ENCODE measurements at places on chromosomes 4 and X.

GRCh38 chrX:29634516-29634915 lies 580.8 kb upstream of the MAGEB2 start:
- DNase-seq = no peak

GRCh38 chr4:64584981-64585557 lies 175.8 kb upstream of the TECRL start:
- no peak for DNase-seq

DNA sequence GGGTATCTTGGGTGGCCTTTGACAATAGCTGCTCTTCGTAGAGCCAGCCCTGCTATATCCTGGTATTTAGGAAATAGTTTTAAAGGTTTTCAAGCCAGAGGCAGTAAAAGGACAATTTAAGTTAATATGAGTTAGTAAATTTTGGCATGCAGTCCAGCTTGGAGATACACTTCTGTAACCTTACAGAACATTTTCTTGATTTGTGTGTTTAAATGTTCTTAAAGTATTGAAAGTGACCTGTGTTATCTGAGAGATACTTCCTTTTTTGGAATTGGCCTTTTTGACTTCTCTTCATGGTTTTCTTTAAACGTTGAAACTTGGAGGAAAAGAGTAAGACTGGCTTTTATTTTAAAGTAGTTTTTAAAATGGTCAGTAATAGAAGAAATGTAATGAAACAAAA lies 25.5 kb downstream of the PDLIM5 start:
- DNase-seq = no peak

- no peak for DNase-seq
Observed at GRCh38 chr4:75907966-75908365, 5.7 kb upstream of the PPEF2 start.

- DNase-seq = no peak
Observed at GRCh38 chrX:119981286-119982070, 37.9 kb upstream of the NKAP start.

- DNase-seq = no peak
Observed at GRCh38 chr4:116064331-116064730, 950.9 kb upstream of the NDST4 start.

DNA sequence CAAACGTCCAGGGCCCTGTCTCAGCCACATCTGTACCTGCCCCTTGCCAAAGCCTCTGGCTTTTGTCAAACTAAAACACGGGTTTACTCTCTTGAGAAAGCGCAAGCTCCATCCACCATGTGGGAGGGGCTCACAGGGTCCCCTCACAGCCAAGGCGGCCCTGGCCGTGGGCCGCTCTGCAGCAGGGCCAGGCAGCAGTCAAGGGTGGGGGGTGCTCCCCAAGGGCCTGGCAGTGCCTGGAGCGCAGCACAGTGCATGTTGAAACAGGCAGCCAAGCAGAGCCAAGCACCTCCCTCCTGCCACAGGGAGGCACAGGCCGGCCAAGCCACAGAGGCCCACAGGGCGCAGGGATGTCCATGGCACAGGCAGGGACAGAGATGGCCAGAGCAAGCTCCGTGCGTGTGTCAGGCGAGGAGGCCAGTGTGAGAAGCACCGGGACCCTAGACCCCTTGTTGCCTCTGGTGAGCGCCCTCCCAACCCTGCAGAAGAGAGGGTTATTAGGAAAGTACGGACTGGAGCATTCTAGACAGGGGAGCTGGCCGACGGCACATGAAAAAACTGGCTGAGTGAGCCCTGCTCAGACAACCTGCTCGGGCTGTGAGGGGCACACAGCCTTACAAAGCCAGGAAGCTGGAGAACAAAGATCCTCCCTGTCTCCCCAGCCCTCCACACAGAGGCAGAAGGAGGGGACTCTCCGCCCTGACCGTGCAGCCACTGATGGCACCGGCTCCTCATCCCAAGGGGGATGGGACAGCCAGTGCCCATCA lies 39.0 kb downstream of the FAM53A start:
- DNase-seq = peak; percentile 79

- DNase-seq = peak; percentile 69
Observed at GRCh38 chrX:108736509-108737479, at the start of gene IRS4. Gene IRS4, minus strand, starts transcription at chrX:108736563.

GRCh38 chr4:3486541-3487540 lies 23.7 kb downstream of the DOK7 start:
- no peak for DNase-seq
